ENCODE measurements at places on chromosomes 5 and 9.

DNA sequence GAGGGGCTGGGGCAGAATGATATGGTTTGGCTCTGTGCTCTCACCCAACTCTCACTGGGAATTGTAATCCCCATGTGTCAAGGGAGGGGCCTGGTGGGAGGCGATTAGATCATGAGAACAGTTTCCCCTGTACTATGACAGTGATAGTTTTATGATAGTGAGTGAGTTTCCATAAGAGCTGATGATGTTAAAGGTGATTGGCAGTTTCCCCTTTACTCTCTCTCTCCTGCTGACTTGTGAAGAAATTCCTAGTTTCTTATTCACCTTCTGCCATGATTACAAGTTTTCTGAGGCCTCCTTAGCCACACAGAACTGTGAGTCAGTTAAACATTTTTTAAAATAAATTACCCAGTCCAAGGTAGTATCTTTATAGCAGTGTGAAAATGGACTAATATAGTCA lies 120.4 kb upstream of the CDH9 start:
- no peaks in the 10 kb centered on the region for H3K27me3 ChIP-seq
- no peak overlapping the region for H3K4me3 ChIP-seq
- H3K36me3 ChIP-seq, result no peaks in the 10 kb centered on the region
- H3K27ac ChIP-seq, result no peak overlapping the region
- no peak for DNase-seq
- H3K4me1 ChIP-seq, result no peaks in the 10 kb centered on the region

DNA sequence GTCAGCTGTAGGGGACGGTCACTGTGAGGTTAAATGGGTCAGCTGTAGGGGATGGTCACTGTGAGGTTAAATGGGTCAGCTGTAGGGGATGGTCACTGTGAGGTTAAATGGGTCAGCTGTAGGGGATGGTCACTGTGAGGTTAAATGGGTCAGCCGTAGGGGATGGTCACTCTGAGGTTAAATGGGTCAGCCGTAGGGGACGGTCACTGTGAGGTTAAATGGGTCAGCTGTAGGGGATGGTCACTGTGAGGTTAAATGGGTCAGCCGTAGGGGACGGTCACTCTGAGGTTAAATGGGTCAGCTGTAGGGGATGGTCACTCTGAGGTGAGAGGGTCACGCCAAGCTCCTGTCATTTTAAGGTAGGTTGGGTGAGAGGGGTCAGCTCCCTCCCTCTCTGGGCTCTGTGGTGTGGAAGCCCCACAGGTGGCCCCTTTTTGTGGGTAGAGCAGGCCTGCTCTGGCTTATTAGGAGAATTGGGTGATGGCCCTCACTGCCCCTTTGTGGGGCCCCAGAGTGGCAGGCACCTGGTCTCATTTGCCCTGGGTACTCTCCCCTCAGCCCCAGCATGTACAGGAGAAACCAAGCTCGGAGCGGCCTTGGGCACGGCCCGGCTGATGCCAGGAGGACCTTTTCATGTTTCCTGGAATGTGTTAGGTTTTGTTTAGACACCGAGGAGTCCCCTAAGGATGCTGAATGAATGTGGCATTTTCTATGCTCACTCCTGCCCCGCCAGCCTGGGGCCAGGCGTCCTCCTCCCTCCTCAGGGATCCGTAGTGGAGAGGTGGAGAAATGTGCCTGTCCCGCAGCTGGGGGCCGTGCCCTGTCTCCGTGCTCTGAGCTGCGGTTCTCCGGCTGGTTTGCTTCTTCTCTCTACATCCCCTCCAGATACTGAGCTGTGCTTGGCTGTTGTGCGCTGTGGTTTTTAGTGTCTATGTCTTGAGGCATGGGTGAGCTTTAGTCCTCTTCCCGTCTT lies 31.4 kb downstream of the AHRR start:
- no peaks in the 10 kb centered on the region for H3K36me3 ChIP-seq
- no peaks in the 10 kb centered on the region for H3K27me3 ChIP-seq
- no peaks in the 10 kb centered on the region for H3K4me1 ChIP-seq
- no peak for DNase-seq

- no peak overlapping the region for H3K27ac ChIP-seq
- H3K4me3 ChIP-seq, result no peak overlapping the region
- no peak for DNase-seq
- H3K4me1 ChIP-seq, result no peaks in the 10 kb centered on the region
These were observed 175.7 kb upstream of the OTULINL start for GRCh38 chr5:14405706-14406553.

- no peak overlapping the region for H3K27ac ChIP-seq
- H3K36me3 ChIP-seq, result no peaks in the 10 kb centered on the region
- no peaks in the 10 kb centered on the region for H3K4me1 ChIP-seq
- H3K4me3 ChIP-seq, result no peak overlapping the region
- H3K27me3 ChIP-seq, result no peaks in the 10 kb centered on the region
These were observed 182.7 kb downstream of the TSSK1B start for GRCh38 chr5:113252066-113252465.

GRCh38 chr9:114746591-114747346 lies 59.1 kb downstream of the TNFSF15 start:
- no peak overlapping the region for H3K27ac ChIP-seq
- no peak for DNase-seq
- H3K27me3 ChIP-seq, result no peaks in the 10 kb centered on the region
- H3K36me3 ChIP-seq, result no peaks in the 10 kb centered on the region

DNA sequence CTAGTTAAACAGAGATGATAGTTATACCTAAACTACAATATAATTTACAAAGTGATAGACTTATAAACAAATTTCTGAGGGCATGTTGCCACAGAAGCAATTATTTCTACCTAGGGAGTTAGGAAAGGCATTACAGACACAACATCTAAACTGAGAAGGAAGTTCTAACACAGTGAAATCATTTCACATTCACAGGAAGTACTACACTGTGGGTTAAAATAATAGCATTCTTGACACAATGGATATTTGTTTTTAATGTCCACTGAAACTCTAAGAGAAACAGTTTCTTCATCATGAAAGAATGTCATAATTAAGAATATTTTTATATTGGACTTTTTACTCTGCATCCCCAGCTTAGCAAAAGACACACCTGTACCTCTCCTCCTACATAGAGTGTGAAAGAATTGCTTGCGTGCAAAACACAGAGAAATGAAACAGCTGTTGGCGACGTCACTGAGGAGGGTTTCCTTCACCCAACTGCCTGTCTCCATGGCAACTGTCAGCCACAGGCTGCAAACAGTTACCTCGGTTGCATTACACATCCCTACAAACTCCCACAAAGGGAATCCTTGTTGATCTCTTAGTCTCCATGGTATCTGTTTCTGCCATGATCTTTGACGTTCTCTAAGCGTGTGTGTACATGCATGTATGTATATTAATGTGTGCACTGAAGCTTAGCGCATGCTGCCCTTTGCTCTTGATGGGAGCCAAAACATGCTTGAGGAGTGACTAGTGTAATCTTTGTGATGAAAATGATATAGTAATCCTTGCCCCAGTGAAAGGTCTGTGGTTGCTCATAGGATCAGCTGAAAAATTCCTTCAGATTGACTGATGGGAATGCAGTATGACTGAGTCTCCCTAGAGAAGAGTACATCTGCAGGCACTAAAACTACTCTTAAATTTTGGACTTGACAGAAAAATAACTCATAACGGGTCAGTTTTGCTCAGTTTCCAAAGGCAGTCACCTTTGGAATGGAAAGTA lies 168.5 kb downstream of the ACTL7B start:
- H3K4me1 ChIP-seq, result no peaks in the 10 kb centered on the region
- H3K36me3 ChIP-seq, result no peaks in the 10 kb centered on the region
- H3K27me3 ChIP-seq, result no peaks in the 10 kb centered on the region
- no peak overlapping the region for H3K27ac ChIP-seq

DNA sequence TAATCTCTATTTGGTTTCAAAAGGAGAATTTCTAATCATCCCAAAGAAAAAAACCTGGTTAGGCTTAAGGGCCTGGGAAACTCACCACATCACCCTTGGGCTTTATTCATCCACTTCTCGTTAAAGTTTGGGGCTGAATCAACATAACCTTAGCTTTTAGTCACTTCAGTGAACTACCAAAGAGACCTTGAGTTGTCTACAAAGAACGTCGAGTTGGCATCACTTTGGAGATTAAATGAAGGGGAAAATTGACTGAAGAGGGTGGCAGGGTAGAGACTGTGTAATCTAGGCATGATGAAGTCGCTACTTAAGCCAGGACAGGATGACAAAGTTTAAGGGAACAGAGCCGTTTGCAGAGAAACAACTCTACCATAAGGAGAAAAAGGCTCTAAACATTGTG lies 341.4 kb downstream of the RAB3C start:
- peaks cover 1% of the 10 kb centered on the region for H3K27me3 ChIP-seq
- H3K27ac ChIP-seq, result no peak overlapping the region

- H3K27ac ChIP-seq, result no peak overlapping the region
- H3K4me3 ChIP-seq, result no peak overlapping the region
- H3K27me3 ChIP-seq, result no peaks in the 10 kb centered on the region
- no peak for DNase-seq
These were observed 114.5 kb downstream of the MTRR start for GRCh38 chr5:7983433-7983832.

GRCh38 chr9:78654324-78654723 lies 357.4 kb downstream of the PSAT1 start:
- no peak overlapping the region for H3K4me3 ChIP-seq
- peaks cover 4% of the 10 kb centered on the region for H3K27me3 ChIP-seq
- H3K4me1 ChIP-seq, result no peaks in the 10 kb centered on the region
- H3K36me3 ChIP-seq, result no peaks in the 10 kb centered on the region
- DNase-seq, result no peak
- H3K27ac ChIP-seq, result no peak overlapping the region

DNA sequence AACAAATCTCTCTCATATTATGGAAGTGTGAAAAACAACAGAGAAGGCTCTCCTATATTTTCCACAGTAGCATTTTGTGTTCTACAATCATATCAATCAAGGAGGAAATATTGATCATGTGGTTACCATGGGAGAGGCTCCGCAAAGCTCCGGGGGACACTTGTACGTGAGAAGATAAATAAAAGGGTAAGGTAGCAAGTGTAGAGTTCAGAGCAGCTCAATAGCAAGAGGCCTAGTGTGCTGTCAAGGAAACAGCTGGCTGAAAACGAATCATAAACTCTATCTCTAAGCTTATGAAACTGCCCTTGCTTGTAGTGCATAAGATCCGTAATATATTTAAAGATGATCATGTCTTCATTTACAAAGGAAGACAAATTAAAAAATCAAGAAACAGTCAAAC lies 57.5 kb downstream of the CDH18 start:
- H3K27ac ChIP-seq, result no peak overlapping the region
- H3K4me1 ChIP-seq, result no peaks in the 10 kb centered on the region
- DNase-seq, result no peak
- no peaks in the 10 kb centered on the region for H3K27me3 ChIP-seq

DNA sequence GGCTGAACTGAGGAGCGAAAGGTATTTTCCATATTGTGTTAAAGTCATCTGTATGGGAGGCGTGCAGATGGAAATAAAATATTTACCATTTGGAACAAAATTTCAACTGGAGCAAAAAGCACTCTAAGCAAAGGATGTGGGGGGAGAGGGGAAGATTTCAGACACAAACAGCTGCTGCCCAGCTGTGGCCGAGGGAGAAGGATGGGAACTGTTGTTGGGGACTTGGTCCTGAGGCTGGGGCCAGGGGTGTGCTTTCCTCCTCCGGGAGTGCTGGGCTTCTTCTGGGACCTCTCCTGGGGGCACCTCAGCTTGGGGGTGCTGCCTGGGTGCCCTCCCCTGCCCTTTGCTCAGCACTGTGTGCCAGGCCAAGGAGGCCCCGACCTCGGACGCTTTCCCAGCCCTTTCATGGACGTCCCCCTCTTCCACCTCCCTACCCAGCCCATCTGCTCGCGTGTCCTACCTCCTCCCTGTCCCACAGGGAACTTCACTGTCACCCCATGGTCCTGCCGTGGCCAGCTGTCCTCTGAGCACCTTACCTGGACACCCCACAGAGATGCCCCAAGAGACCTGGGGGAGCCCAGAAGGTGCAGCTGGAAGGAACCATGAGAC lies 101.9 kb upstream of the COL5A1 start:
- H3K4me3 ChIP-seq, result no peak overlapping the region
- H3K27ac ChIP-seq, result no peak overlapping the region
- DNase-seq, result no peak
- H3K4me1 ChIP-seq, result peaks cover 4% of the 10 kb centered on the region

- no peaks in the 10 kb centered on the region for H3K4me1 ChIP-seq
- no peaks in the 10 kb centered on the region for H3K27me3 ChIP-seq
- peak; percentile 36 for DNase-seq
- no peak overlapping the region for H3K4me3 ChIP-seq
- H3K27ac ChIP-seq, result no peak overlapping the region
- H3K36me3 ChIP-seq, result no peaks in the 10 kb centered on the region
These were observed 59.1 kb upstream of the IER5L start for GRCh38 chr9:129237164-129237611.

GRCh38 chr5:90224342-90224741 lies 185.2 kb downstream of the CETN3 start:
- no peak overlapping the region for H3K4me3 ChIP-seq
- H3K36me3 ChIP-seq, result no peaks in the 10 kb centered on the region
- no peaks in the 10 kb centered on the region for H3K27me3 ChIP-seq
- H3K27ac ChIP-seq, result no peak overlapping the region

- DNase-seq, result no peak
- H3K4me3 ChIP-seq, result no peak overlapping the region
- H3K36me3 ChIP-seq, result no peaks in the 10 kb centered on the region
- no peaks in the 10 kb centered on the region for H3K4me1 ChIP-seq
These were observed 99.7 kb upstream of the MAN2A1 start for GRCh38 chr5:109589986-109590385.

DNA sequence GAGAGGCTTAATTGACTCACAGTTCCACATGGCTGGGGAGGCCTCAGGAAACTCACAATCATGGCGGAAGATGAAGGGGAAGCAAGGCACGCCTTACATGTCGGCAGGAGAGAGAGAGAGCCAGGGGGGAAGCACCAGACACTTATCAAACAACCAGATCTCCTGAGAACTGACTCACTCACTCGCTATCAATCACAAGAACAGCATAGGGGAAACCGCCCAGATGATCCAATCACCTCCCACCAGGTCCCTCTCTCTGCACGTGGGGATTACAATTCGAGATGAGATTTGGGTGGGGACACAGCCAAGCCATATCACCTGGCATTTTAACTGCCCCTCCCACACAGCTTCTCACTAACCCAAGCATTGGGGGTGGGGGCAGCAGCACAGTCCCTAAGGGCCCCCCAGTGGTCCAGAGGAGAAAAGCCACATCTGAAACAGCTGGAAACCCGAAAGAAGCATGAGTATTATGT lies 76.1 kb upstream of the ASS1 start:
- H3K4me1 ChIP-seq, result no peaks in the 10 kb centered on the region
- no peak overlapping the region for H3K27ac ChIP-seq
- peak; percentile 29 for DNase-seq
- no peaks in the 10 kb centered on the region for H3K36me3 ChIP-seq

DNA sequence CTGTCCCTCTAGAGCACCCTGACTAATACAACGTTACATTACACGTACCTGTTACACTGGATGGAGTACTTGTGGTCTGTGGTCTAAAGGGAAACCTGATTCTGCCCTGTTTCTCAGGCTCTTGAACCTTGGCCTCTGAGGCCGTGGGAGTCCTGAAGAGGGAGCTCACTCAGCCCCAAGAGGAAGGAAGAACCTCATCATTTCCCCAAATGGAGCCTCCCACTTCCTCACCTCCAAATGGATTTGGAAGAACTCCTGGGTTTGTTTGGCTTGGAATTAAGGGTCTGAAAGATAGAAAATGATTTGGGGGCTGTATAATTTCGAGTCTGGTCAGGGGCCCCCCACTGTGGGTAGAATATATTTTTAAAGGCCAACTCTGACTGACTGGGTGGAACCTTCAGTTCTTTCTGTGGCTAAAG lies 200.2 kb downstream of the SEMA6A start:
- H3K27ac ChIP-seq, result no peak overlapping the region
- no peaks in the 10 kb centered on the region for H3K36me3 ChIP-seq
- peaks cover 8% of the 10 kb centered on the region for H3K4me1 ChIP-seq
- H3K4me3 ChIP-seq, result no peak overlapping the region

- peak overlapping the region; percentile 75 for H3K27ac ChIP-seq
- peaks cover 27% of the 10 kb centered on the region for H3K4me1 ChIP-seq
- H3K27me3 ChIP-seq, result no peaks in the 10 kb centered on the region
- DNase-seq, result peak; percentile 72
These were observed 371.0 kb downstream of the CSNK1G3 start for GRCh38 chr5:123882965-123883345.
